ENCODE measurements at places on chromosomes 7 and 10.
A peak's percentile ranks its signal among the peaks of the same experiment; 100 is the strongest.

DNA sequence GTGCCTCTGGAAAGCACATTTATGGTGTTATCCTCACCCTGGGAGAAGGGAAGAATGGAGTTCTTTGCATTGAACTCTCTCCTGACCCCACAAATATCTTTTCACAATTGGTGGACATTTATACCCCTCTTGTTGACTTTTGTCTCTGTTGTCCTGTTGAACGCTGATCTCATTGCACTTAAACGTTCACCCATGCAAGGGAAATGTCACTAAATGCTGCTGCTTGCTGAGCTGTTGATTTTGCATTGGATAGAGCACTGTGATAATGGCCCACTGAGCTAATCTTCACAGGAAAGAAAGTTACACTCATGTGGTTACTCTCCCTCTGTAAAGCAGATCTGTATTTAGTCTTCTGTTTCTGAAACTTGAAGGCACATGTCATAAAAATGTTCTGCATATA, 133.4 kb downstream of the FZD1 start:
- no peak for DNase-seq

DNA sequence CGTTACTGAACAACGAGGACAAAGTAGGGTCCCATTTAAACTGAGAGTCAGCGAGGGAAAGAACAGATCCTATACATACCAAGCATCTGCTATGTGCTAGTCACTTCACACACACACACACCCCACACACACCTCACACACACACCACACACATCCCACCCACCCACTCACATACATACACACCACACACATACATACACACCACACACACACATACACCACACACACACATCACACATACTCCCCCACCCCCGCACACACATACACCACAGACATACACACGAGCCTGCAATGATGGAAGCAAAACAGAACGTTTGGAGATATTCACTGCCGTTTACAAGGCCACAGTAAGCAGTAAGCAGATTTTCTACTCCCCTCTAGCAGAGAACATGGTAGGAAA, 607 bp upstream of the GRB10 start:
- no peak for DNase-seq

DNA sequence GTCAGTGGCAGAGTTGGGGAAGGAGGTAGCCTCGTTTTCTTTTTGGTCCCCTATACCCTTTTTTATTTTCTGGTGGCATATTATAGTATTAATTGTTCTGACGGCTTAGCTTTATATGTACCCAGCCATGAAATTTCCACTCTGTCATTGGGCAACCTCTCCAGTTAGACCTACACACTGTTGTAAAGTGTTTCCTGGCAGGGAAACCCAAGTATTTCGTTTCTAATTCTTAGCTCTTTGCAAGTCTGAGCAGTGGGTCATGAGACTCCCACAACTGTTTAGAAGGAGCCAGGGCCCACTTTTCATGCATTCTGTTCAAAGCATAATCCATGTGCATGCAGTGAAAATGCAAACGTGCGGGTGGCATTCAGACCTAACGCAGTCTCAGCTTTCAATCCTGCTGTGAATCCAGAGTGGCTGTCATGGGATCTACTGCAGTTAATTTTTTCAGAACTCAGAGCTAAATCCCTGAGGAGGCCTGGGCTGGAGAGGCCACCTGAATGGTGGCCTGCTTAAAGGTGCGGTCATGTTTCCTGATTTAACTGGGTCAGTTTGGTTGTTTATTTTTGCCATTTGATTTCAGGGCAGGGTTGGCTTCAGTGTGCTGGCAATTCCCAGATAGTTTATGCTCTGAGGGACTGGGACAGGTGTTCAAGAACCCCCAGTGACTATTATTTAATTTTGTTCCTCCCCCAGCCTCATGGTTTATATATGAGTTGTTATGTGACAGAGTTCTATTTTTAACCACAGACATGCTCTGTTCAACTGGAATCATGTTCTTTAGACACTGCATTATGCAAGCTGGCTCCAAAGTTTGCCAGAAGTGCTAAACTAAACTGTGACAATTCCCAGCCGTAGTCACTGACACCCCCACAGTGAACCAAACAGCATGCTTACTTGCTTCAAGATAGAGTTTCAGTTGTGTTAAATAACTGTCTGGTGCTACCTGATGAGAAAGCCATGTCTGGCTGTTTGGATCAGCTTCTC, 27.4 kb upstream of the SYPL1 start:
- DNase-seq, result peak; percentile 43

DNA sequence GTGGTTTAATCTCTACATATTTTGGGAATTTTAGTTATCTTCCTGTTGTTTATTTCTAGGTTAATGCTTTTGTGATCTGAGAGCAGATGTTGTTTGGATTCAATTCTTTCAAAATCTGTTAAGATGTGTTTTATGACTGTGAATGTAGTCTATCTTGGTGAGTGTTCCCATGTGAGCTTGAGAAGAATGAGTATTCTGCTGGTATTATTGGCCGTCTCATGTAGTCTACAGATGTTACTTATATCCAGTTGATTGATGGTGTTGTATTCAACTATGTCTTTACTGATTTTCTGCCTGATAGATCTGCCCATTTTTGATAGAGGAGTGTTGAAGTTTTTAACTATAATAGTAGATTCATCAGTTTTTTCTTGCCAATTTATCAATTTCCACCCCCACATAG, 141.4 kb upstream of the FOXP2 start:
- DNase-seq, result no peak

- DNase-seq, result no peak
These were observed 155.1 kb upstream of the MKI67 start for GRCh38 chr10:128281343-128281742.

- DNase-seq, result peak; percentile 76
These were observed 88.6 kb downstream of the SPAG6 start for GRCh38 chr10:22433875-22434274.

DNA sequence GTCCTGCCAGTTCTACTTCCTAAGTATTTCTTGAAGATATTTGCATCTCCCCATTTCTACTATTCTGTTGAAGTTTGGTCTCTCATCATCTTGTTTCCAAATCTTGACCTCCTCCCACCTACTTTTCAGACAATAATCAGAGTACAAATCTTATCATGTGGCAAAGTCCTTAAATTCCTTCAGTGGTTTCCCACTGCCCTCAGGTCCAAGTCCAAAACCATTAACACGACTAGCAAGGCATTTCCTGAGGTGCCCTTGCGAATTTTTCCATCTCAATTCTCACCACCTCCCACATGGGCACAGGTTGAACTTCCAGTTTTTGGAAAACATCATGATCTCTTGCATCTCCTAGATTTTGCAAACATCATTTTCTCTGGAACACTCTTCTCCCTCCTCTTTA, 97.2 kb upstream of the CDK1 start:
- DNase-seq, result no peak

- DNase-seq, result no peak
These were observed 153.7 kb upstream of the AGK start for GRCh38 chr7:141397236-141398163.

- DNase-seq, result no peak
These were observed 567.8 kb upstream of the NRG3 start for GRCh38 chr10:81306971-81307782.

DNA sequence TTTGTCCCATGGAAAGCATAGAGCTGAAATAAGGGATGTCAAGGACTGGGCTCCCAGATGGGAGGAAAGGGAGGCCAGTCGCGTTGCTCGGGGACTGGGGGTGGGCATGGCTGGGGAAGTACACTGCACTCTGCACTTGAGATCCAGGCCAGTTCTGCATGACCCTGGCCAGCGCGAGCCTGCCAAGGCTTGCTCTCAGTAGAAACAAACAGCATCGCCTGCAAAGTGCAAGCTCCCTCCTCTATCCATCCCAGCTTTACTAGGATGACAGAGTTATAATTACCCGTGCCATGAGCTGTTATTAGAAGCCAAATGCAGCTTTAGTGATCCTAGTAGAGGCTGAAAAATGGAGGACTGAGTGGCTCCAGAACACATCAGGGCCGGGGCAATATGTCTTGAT, 43.9 kb upstream of the PDCD4 start:
- DNase-seq, result no peak

GRCh38 chr7:47513741-47514241, 68.1 kb downstream of the TNS3 start:
- peak; percentile 74 for DNase-seq

DNA sequence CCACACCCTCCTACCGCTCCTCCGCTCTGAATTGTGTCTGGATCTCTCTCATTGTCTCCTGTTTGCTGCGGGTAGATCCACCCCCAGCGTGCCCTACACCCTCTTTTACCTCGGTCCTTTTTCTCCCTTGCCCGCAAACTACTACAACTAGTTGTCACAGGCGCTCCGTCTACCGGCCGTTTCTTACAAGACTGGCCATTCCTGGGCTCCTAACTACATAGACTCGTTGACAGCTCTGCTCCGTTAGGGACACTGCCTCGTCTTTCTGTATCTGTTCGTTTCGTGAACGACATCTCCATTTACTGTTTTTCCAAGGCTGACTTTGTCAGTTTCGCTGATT, 786 bp downstream of the TAF3 start:
- peak; percentile 66 for DNase-seq

GRCh38 chr10:79282388-79282787, 64.9 kb upstream of the PPIF start:
- no peak for DNase-seq

- DNase-seq, result no peak
These were observed 61.7 kb downstream of the ICA1 start for GRCh38 chr7:8200316-8200715.

- DNase-seq, result no peak
These were observed 9.7 kb upstream of the TTYH3 start for GRCh38 chr7:2621948-2622640.

GRCh38 chr7:69906283-69906995, 308.2 kb downstream of the AUTS2 start:
- DNase-seq, result no peak

DNA sequence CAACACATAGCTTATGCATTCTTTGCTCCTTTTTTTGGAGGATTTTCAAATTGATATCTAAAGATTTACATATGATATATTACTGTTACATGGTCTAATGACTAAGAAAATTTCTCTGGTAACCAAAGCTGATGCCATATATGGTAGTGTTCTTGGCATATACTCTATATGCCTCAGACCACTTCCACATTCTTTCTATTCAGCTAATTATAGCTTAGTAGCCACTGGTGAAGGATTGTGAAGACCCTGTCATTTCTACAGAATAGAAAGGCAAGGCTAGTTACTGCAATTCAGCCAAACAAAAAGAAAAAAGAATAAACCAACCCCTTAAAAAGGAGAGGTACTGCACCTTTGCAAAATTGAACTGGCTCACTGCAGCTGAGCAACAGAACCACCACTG, 3.7 kb downstream of the PURB start:
- DNase-seq, result peak; percentile 49

- no peak for DNase-seq
These were observed 34.3 kb downstream of the BMS1 start for GRCh38 chr10:42816912-42817311.

- DNase-seq, result no peak
These were observed 100.8 kb downstream of the ACTR3B start for GRCh38 chr7:152860310-152860709.

DNA sequence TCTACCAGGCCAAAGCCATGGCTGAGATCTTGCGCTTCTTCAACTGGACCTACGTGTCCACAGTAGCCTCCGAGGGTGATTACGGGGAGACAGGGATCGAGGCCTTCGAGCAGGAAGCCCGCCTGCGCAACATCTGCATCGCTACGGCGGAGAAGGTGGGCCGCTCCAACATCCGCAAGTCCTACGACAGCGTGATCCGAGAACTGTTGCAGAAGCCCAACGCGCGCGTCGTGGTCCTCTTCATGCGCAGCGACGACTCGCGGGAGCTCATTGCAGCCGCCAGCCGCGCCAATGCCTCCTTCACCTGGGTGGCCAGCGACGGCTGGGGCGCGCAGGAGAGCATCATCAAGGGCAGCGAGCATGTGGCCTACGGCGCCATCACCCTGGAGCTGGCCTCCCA, 142.7 kb downstream of the GRM3 start:
- no peak for DNase-seq

- DNase-seq, result no peak
These were observed 952.9 kb downstream of the NRG3 start for GRCh38 chr10:82827901-82828300.

- DNase-seq, result no peak
These were observed 79.5 kb upstream of the FAM20C start for GRCh38 chr7:112881-113280.

GRCh38 chr7:110881721-110882120, 209.2 kb upstream of the LRRN3 start:
- no peak for DNase-seq

GRCh38 chr7:33423646-33424020, 294.3 kb downstream of the BBS9 start:
- no peak for DNase-seq

GRCh38 chr7:16061630-16062029, 359.7 kb downstream of the CRPPA start:
- no peak for DNase-seq

DNA sequence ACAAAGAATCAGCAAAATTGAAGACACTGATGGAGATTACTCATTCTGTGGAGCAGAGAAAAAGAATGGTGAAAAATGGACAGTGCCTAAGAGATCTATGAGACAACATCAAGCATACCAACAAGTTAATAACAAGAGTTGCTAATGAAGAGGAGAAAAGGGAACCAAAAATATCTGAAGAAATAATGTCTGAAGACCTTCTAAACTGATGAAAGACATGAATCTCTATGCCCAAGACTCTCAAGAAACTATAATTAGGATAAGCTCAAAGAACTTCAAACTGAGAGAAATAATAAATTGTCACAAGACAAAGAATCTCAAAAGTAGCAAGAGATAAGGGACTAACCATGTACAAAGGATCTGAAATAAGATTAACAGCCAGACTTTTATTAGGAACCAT, 93.4 kb downstream of the ZNF33B start:
- DNase-seq, result no peak

- no peak for DNase-seq
These were observed 15.2 kb downstream of the PALD1 start for GRCh38 chr10:70493660-70494234.

DNA sequence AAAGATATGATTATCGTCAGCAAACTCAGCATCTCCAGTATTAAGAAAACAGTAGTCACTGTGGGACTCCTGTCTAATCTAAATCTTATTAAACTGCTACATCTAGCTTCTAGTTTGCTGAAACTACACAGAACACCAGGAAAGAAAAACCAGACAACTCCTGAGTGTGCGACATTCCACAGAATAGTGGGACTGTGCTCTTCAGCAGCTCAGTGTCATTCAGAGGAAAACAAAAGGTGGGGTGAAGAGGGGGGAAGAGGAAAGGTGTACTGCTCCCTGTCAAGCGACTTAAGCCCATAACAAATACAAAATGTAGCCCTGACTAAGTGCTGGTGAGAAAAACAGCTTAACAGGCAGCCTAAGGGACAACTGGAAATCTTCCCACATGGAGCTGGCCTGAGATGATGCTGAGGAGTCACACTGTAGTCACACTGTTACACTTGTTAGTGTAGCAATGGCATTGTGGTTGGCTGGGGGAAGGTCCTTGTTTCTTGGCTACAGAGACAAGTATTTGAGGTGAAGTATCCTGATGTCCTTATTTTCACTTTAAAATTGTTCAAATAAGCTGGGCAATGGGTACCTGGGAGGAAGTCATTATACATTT, 135.5 kb downstream of the USP6NL start:
- DNase-seq, result no peak

DNA sequence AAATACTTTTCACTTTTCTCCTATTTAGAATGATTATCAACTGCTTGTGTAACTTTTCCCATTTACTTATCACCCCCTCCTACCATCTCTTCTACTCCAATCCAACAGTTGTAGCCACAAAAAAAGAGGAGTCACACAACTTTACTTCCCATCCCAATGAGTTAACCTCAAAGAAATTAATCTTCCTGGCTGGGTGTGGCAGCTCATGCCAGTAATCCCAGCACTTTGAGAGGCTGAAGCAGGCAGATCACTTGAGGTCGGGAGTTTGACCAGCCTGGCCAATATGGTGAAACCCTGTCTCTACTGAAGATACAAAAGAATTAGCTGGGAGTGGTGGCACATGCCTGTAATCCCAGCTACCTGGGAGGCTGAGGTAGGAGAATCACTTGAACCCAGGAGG, 19.9 kb downstream of the SYPL1 start:
- DNase-seq, result no peak

Measured in GM03348 (cell line).